NCI-H1436 treated with DMSO at 0.1 percent for 48 hours (cell line): ENCODE measurements at places on chromosomes 2 and 18.

GRCh38 chr2:45236268-45236667, 227.0 kb upstream of the SIX2 start:
- no peak for DNase-seq

DNA sequence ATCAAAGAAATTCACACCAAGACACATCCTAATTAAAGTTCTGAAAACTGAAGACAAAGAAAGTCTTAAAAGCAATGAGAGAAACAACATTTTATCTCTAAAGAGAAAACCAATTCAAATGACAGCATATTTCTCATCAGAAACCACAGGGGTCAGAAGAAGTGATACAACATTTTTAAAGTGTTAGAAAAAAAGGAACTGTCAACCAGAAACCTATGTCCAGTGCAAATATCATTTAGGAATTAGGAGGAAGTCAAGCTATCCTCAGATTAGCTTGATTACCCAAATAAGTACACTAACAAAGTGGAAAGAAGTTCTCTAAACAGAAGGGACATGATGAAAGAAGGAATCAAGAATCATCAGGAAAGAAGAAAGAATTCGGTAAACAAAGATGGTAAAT, 59.5 kb upstream of the BCL2L11 start:
- DNase-seq, result no peak

GRCh38 chr2:225013425-225014365, 28.6 kb downstream of the DOCK10 start:
- DNase-seq, result no peak

GRCh38 chr2:28610583-28611201, 114.8 kb downstream of the PLB1 start:
- DNase-seq, result no peak

- no peak for DNase-seq
Observed at GRCh38 chr2:202945-203344, 60.9 kb downstream of the SH3YL1 start.

- DNase-seq, result no peak
Observed at GRCh38 chr18:75158465-75159237, 50.3 kb downstream of the PTGR3 start.

GRCh38 chr2:152583512-152584229, 133.6 kb downstream of the PRPF40A start:
- no peak for DNase-seq

DNA sequence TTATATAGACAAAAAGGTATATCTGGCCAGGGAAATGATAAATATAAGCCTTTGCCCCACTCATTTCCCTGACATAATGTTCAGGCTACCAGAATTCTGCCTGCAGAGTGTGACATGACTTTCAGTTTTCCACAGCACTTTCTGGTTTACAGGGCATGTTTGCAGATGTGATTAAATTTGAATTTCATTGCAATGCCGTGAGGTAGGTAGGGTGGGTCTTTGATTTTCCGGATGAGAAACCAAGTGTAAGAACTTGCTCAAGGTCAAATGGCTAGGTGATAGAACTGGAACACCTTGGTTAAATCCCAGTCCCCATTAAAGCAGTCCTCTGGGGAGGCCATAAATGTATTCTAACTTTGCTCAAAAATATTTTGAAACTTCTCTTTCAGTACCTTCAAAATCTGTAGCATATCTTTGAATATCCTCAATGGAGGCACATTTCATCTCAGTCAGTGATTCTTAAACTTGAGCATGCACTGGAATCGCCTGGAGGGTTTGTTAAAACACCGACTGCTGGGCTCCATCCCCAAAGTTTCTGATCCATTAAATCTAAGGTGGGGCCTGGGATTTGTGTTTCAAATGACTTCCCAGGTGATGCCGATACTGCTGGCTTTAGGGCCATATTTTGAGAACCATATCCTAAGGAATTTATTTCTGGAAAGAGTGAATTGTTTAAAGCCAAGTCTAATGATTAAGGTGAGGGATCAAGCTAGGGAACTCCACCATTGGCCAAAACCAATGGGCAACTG, 35.0 kb downstream of the MRPL33 start:
- DNase-seq, result no peak

- no peak for DNase-seq
Observed at GRCh38 chr2:220277445-220277975, 650.1 kb downstream of the SLC4A3 start.

GRCh38 chr2:97755491-97755890, 42.1 kb downstream of the ZAP70 start:
- no peak for DNase-seq

DNA sequence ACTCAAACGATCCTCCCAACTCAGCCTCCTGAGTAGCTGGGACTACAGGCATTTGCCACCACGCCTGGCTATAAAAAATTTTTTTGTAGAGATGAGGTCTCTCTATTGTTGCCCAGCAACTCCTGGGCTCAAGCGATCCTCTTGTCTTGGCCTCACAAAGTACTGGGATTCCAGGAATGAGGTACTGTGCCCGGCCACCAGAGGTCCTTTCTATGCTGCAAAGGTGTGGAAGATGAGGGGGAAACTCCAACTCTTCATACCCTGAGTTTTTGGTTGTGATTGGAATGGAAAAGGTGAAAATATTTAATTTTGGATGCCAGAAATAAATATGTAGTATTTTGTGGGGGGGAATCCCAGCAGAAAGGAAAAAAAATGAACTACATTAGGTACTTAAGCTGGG, 36.0 kb downstream of the MRPL33 start:
- DNase-seq, result no peak

DNA sequence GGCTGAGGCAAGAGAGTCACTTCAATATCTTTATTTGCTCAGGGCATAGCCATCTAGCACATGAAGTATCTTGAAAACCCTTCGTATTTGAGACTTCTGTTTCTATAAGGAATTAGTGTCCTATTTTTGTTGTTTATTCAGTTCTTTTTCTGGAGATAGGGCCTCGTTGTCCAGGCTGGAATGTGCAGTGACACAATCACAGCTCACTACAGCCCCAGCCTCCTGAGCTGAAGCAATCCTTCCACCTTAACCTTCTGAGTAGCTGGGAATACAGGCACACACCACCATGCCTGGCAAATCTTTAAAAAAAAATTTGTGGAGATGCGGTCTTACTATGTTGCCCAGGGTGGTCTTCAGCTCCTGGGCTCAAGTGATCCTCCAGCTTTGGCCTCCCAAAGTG, 50.6 kb downstream of the PSMD14 start:
- no peak for DNase-seq

- DNase-seq, result no peak
Observed at GRCh38 chr2:196962325-196962724, 35.8 kb upstream of the PGAP1 start.

DNA sequence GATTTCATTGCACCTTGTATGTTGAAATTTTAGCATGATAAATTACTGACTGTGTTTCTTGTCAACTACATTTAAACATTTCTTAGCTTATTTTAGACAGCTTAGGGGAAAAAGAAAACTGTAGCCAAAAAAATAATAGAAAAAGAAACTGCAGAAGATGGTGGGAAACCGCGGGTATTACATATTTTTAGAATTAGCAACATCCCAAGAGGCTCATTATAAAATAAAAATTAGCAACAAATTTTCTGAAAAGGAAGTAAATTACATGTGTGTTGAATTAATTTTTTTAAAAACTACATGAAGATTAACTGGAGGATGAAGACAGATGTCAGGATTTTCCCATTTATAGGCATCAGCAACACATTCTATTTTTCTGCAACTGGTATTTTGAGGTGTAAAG, 4.3 kb downstream of the PELI1 start:
- no peak for DNase-seq

- DNase-seq, result no peak
Observed at GRCh38 chr2:31980674-31981356, 30.0 kb downstream of the MEMO1 start.

GRCh38 chr2:50143822-50144575, 887.9 kb downstream of the NRXN1 start:
- DNase-seq, result no peak

- DNase-seq, result no peak
Observed at GRCh38 chr2:810397-810796, 133.2 kb upstream of the TMEM18 start.

DNA sequence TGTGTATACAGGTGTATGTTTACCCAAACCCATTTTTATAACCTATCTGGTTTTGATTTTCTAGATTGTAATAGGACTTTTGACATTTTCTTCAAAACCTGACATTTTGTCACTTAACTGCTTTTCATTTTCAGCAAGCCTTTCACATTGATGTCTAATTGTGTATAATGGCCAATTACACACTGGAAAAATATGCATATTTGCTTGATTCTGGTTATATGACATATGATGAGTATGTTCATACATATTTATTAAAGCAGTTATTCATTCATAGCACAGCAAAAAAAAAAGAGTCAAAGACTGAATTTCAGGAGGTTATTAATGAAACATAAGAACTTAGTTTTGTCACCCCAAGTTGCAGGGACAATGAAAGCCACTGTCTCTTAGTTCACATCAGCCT, 307.7 kb upstream of the TNP1 start:
- DNase-seq, result no peak

- no peak for DNase-seq
Observed at GRCh38 chr2:187959821-187960220, 331.9 kb upstream of the GULP1 start.

- DNase-seq, result no peak
Observed at GRCh38 chr2:63735931-63736330, 105.8 kb upstream of the UGP2 start.

DNA sequence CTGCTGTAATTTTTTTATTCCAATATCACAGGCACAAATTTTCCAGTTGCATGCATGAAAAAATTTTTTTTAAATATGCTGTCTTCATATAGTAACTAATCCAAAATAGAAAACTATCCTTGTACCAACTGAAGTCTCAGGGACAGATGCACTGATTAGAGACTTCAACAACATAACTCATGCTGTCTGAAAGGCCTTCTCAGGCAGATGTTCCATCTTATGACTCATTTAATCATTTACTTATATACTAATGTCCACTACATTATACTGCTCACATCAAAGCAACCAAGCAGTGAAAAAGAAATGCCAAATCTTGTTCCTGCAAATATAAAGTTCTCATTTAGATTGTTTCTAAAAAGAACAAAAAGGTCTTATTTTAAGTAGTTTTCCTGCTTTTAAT, 53.1 kb downstream of the OLA1 start:
- DNase-seq, result no peak

DNA sequence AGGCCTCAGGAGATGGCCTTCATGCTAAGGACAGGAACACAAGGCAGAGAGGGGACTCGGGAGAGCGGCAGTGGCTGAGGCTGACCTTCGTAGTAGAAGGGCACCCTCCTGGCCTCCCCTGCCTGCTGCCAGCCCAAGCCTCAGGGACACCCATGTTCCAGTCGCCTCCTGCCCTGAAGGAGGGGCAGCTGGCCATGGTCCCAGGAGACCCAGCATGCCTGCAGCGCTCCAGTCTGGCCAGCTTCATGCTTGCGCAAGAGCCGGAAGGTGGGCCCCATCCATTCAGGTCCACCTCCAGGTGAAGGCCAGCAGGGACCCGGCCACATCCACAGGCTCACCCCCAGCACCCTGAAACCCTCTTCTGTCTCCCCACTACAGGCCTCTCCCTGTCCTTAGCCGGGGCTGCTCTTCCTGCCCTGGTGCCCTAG, 35.0 kb downstream of the BIN1 start:
- no peak for DNase-seq

- no peak for DNase-seq
Observed at GRCh38 chr18:43442131-43442530, 164.8 kb upstream of the SYT4 start.

DNA sequence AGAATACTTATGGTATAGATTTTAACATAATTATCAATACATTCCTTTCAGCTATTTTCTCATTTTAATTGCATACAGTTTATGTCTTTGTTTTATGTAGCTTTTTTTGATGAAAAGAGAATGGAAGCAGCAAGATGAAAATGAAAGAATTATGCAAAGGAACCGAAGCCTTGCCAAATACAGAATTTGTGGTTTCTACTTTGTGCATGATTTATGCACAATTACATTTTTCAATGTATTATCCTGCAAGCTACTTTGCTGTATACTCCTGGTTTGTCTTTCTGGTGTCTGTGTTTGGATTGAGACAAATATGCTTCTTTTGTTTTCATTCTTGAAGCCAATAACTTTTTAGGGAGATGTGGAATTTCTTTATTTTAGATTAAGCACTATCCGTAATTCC, 1642.6 kb upstream of the CELF4 start:
- no peak for DNase-seq

GRCh38 chr2:12803607-12804006, 86.9 kb downstream of the TRIB2 start:
- DNase-seq, result no peak

DNA sequence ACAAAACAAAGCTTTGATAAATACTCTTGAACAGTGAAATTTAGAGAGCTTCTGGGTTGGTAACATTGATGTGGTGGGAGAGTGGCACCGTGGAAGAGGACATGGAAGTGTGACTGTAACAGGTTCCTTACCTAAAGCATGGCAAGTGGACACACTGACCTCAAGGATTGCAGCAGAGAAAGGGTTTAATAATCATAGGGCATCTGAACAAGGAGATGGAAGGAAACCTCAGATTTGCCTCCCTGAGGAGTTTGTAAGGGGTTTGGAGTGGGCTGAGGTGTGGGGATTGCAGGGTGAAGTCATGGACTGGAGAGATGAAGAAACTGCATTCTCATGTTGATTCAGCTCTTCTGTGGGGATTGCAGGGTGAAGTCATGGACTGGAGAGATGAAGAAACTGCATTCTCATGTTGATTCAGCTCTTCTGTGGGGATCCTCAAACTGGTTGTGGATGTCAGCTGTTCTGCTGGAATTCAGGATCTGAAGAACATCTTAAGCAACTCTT, 83.8 kb upstream of the TLK1 start:
- DNase-seq, result no peak

GRCh38 chr2:237966565-237967462, at the start of gene UBE2F:
UBE2F (plus strand) TSS chr2:237967014; CDS start chr2:237973108, 6,094 bp downstream.
- peak; percentile 54 for DNase-seq

DNA sequence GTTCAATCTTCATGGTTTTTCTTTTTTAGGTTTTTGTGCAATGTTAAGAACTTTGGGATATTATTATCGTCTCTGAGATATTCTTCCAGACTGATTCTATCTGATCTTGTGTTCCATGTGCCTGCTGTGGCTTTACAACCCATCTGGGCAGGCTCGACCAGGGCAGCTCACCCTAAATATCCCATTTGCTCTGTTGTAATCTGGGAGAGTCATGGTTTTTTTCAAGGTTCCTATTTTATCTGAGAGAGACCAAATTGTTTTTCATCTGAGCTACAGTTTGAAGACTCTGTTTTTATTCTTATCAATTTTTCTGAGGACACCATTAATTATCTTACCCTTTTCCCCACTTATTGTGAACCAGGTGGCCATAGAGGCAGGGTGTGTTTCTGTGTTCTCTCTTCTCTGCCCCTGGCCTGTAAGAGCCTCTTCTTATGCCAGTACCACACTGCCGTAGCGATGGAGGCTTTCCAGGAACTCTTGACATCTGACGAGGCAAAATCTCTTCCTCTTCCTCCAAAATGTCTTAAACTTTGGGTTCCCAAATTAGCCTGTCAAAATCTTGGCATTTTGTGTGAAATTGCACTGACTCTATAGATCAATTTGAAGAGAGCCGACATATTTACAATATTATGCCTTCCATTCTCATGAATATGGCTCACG, 3.1 kb downstream of the SP140L start:
- DNase-seq, result no peak
